ENCODE measurements at places on chromosomes 12 and 14.

GRCh38 chr12:123573870-123574269, 10.5 kb upstream of the TMED2 start:
- no peak for ATAC-seq

- no peak for ATAC-seq
Measured at GRCh38 chr14:50804181-50804721, 26.7 kb downstream of the NIN start.

- no peak for ATAC-seq
Measured at GRCh38 chr12:31018106-31018789, 55.4 kb upstream of the DDX11 start.

DNA sequence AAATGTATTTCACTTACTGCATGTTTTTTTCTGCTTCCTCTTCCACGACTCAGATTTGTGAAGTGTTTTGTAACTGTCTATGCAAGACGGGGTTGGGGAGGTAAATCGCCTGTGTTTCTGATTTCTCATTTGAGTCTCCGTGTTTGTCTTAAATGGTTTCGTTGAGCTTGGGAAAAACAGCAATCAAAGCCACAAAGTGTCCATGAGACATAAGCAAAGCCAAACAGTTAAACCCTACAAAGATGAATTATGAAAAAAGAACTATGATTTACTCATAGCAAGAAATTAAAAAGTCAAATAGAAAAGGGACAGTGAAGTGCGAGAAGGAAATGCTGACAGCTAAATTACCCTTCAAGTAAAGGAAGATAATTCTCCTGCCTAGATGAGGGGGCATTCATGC, 164.3 kb upstream of the TMPO start:
- no peak for ATAC-seq

- ATAC-seq, result no peak
Measured at GRCh38 chr14:101181446-101182313, 278.2 kb upstream of the RTL1 start.

Data from motor neuron (in vitro differentiated cells).